Adipose tissue (tissue), 3 donors: ENCODE measurements at places on chromosomes 11 and 22. TPM values are rescaled to one million over a fixed set of nuclear protein-coding genes. Genes with fewer than 3 reads are reported as not detected.

The CCDC89 gene
- 1.9 TPM for polyA plus RNA-seq

The OR4D5 gene
- not detected for polyA plus RNA-seq

The TRIM49C gene
- polyA plus RNA-seq, result not detected

The KRTAP5-7 gene
- not detected for polyA plus RNA-seq
